Activated naive CD4-positive, alpha-beta T cell treated with anti-CD3 and anti-CD28 coated beads, Interleukin-2, amount 50 U/mL, for 16 hours (primary cell): ENCODE measurements at places on chromosomes 6 and 20.

DNA sequence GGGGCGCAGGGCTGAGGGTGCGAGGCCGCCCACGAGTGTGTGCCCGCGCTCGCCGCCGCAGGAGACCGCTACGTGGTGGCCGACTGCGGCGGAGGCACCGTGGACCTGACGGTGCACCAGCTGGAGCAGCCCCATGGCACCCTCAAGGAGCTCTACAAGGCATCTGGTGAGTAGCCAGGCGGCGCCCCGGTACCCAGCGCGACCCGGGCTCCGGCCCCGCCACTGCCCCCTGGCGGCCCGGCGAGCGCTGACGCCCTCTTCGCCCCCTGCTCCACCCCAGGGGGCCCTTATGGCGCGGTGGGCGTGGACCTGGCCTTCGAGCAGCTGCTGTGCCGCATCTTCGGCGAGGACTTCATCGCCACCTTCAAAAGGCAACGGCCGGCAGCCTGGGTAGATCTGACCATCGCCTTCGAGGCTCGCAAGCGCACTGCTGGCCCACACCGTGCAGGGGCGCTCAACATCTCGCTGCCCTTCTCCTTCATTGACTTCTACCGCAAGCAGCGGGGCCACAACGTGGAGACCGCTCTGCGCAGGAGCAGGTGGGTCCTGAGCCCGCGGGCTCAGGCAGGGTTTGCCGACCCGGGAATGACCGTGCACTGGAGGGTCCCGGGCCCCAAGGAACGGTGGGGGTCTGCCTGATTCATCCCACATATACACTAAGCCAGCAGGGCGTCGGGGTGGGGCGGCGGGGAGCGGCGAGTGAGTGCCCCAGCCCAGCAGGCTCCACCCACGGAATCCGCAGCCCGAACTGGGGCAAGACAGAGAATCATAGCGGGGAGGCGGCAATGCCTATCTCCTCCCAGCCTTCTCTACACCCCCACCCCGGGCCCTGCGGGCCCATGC is 17.4 kb downstream of the HSPA12B start:
- peak; percentile 43 for DNase-seq

GRCh38 chr6:135624402-135625295 is 127.1 kb upstream of the AHI1 start:
- DNase-seq = no peak

GRCh38 chr6:161971043-161971442 is 697.2 kb upstream of the AGPAT4 start:
- no peak for DNase-seq

- no peak for DNase-seq
Observed at GRCh38 chr20:13777171-13777601, 7.5 kb downstream of the ESF1 start.

DNA sequence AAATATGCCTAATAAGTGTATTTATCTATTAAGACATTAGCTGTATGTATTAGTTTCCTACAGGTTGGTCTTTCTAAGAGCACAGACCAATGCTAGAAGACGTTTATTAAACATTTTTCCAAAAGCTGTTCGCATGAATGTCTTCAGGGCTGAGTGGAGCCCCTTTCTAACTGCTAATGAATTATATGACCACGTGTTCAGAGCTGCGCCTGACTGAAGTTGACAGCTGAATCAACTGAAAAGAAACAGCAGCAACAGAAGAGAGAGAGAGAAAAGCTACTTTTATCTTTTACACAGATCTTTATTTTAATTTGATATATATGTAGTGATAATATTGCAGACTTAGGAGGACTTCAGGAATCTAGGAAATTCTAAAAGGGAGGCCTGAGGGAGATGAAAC is 75.2 kb upstream of the ARID1B start:
- DNase-seq = no peak

DNA sequence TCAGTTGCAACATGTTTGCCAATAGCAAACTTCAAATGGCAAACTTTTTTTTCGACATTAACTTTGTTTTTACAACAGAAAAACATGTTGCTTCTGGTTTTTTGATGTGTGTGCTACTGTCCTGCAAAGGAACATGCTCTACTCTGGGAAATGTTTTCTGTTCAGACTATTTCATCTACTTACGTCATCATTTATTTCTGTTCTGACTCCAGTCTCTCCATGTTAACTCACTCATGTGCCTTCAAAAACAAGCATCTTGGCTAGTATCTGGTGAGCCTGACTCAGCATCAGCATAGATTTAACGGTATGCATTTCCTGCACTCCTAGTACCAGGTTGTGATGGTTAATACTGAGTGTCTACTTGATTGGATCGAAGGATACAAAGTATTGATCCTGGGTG is 36.1 kb upstream of the MAP7 start:
- DNase-seq = no peak

GRCh38 chr20:38429301-38429700 is 5.8 kb downstream of the SNHG17 start:
- no peak for DNase-seq

DNA sequence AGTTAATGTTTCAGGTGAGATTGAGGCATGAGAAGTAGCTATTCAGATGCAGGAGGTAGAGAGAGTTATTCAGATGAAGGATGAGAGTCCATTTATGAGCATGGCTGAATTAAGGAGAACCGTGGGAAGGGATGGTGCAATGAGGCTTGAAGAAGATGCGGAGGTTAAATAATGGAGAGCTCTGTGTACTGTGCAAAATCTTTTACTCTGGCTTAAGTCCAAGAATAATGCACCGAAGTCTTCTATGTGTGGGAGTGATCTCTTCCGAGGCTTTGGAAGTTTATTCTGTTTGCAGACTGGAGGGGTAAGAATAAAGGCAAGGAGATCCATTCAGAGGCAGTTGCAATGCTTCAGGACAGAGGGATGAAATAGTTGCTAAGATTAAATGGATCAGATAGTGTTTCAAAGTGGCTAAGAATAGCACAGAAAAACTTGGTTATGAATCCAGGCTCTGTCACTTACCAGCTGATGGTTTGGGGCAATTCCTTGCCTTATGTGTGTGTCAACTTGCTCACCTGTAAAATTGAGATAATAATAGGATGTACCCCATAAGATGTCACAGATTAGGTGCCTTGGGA is 467.1 kb downstream of the HDGFL1 start:
- no peak for DNase-seq

- DNase-seq = no peak
Observed at GRCh38 chr6:32086661-32087573, 22.2 kb downstream of the TNXB start.

- no peak for DNase-seq
Observed at GRCh38 chr6:109332748-109333147, 49.5 kb downstream of the CD164 start.

GRCh38 chr6:170166511-170167122 is 124.3 kb downstream of the DLL1 start:
- no peak for DNase-seq

GRCh38 chr6:2738373-2738979 is 12.2 kb downstream of the MYLK4 start:
- DNase-seq = peak; percentile 30

DNA sequence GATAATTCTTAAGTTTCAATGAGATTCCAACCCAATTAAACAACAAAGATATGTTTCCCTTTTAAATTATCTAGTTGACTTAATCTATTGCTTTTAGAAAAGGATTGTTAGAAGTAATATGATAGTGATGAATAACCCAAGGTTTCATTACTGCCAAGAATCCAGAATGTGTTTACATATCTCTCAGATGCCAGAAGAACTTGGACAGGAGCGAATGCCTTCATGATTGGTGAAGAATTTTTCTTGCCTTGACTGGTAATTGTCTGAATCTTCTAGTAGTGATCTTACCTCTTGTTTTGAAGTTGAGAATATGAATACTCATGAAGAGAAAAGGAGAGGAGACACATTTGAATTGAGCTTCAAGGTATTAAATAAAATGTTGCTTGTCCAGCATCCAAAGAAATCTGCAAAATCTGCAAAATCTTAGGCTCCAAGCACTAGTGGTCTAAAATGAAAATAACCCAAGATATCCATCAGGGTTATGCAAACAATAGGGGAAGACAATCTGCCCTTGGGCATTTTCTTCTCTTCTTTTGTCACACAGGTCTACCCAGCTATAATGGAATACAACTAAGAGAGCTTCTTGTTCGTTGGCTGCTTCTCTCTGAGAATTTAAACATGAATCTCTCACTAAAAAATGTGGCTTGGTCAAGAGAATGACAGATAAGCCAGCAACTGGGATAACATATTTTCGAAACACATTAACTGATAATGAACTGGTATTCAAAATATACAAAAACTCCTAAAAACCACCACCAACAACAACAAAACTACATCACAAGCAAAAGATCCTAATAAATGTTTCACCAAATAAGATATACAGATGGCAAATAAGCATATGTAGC is 928.9 kb downstream of the EYS start:
- no peak for DNase-seq

DNA sequence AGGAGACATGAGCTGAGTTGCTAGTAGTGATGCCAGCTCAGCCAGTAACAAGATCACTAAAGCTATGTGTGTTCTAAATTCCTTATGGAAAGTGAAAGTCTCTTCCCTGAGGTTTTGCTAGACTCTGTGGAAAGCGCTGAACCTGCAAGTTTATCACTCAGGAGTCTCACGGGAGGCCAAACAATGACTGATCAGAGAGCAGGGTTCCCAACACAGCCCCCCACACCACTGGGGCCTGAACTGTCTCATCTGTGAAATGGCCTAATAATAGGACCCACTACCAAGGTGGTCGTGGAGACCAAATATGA is 19.9 kb downstream of the ACSS1 start:
- no peak for DNase-seq

- DNase-seq = no peak
Observed at GRCh38 chr6:132410830-132411229, 9.6 kb upstream of the MOXD1 start.

DNA sequence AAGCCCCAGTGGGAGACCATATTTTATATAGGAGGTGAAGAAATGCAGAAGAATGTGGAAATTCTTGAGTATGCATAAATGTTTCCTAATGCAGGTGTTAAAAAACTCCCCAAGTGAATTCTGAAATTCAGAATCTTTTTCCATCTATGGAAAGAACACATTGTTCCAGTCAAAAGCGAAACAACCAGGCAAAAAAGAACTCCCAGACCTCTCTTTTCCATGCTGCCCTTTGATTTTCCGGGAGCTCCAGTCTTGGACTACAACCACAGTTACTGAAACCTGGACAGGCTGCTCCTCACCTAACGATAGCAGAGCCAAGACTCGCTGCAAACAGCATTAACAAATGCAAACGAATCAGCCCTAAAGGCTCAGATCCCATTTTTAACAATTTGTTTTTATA is 108.7 kb upstream of the CNKSR3 start:
- no peak for DNase-seq

DNA sequence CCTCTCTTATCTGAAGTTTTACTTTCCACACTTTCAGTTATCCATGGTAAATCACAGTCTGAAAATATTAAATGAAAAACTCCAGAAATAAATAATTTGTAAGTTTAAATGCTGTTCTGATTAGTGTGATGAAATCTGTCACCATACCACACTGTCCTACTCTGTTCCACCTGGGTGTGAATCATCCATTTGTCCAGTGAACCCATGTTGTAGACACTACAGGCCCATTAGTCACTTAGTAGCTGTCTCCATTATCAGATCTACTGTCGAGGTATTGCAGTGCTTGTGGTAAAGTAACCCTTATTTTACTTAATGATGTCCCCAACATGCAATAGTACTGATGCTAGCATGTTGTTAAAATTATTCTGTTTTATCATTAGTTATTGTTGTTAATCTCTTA is 29.2 kb upstream of the MMS22L start:
- DNase-seq = no peak

- DNase-seq = no peak
Observed at GRCh38 chr20:48959899-48960550, 38.5 kb downstream of the ARFGEF2 start.

DNA sequence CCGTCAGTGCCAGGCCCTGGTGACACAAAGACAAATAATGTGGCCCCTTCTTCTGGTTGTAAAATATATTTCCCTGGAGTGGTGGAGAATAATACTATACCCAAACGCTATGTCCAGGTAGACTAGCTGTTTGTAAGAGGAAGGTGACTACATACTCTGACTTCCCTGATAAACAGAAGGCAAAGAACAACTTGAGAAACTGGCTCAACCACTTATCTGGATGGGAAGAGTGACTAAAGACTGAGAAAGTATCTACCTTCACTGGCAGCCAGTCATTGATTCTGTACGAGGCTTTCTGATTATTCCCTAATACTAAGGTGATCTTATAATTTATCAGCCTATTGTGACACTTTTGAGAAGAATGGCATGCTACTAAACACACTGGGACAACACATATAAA is 569.7 kb downstream of the EPHA7 start:
- no peak for DNase-seq

GRCh38 chr6:15705981-15706380 is 43.2 kb upstream of the DTNBP1 start:
- DNase-seq = no peak

- DNase-seq = no peak
Observed at GRCh38 chr6:145863988-145864616, 49.5 kb upstream of the FBXO30 start.

- DNase-seq = no peak
Observed at GRCh38 chr6:137167702-137168377, 5.6 kb downstream of the IL22RA2 start.
